ENCODE measurements at places on chromosomes 1 and 21.
A peak's percentile ranks its signal among the peaks of the same experiment; 100 is the strongest.

GRCh38 chr1:108200687-108201051 is 526 bp upstream of the SLC25A24 start:
- DNase-seq, result peak; percentile 65

- DNase-seq, result peak; percentile 11
These were observed 588 bp downstream of the FLVCR1 start for GRCh38 chr1:212858461-212859265.

DNA sequence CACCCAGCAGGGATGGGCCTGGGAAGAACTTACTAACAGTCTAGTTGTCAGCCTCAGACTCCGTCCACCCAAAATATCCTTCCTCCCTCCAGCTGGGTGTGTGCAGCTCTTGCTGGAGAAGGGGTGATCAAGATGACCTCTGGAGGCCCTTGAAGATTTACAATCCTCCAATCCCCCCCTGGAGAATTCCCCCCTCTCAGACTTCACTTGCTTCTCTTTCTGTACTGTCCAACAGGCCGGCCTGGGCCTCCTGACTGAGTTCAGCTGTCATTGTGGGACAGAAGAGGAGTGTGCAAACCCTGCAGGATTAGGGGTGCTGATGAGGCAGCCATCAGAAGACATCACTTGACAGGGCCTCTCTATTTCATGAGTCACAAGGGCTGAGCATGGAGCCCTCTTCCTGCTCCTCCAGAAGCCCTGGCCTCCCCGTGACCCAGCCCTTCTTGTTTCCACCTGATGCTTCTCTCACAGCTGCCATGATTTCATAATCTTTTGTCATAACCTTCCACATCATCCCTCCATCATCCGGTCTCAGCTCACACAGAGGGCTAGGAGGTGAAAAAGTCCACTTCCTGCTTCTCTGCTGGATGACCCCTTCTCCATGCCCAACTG is 17.5 kb upstream of the IGFN1 start:
- DNase-seq, result no peak

DNA sequence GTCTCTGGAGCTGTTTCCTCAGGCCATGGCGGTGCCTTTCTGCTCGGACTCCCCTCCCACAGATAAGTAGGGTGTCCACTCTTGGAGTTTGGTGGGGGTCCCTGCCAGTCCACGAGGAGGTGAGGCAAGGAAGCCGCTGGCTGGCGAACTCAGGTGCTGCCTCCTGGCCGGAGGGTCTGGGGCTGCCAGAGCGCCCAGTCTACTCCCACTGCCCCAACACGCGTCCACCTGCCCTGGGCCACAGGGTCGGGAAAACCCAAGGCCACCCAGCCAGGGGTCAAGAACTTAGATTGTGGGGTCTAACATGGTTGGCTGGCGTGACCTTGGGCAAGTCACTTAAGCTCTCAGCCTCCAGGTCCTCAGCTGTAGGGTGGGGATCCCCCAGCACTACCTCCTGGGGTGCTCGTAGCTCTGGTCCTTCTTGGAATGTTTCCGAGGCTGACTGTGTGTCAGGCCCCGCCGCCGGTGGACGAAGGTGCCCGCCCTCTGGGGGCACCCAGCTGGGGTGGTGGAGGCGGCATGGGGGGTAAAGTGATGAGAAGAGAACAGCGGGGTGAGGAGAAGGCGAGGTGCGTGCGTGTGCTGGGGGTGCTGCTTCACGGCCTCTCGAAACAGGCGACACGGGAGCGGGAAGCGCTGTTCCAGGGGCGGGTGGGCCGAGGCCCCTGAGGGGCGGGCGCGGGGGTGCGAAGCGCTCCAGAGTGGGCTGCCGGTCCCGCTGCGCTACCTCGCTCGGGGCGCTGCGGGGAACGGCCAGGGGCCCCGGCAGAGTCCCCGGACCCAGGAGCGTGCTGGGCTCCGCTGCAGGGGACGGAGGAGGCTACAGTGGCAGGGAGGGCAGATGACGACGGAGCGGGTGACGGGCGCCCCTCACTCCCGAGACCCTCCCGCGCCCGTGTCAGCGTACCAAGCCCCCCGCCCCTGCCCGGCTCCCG is 1.2 kb downstream of the SH2D5 start:
- DNase-seq, result no peak

GRCh38 chr1:2137257-2138121 is 57.1 kb downstream of the FAAP20 start:
- no peak for DNase-seq

DNA sequence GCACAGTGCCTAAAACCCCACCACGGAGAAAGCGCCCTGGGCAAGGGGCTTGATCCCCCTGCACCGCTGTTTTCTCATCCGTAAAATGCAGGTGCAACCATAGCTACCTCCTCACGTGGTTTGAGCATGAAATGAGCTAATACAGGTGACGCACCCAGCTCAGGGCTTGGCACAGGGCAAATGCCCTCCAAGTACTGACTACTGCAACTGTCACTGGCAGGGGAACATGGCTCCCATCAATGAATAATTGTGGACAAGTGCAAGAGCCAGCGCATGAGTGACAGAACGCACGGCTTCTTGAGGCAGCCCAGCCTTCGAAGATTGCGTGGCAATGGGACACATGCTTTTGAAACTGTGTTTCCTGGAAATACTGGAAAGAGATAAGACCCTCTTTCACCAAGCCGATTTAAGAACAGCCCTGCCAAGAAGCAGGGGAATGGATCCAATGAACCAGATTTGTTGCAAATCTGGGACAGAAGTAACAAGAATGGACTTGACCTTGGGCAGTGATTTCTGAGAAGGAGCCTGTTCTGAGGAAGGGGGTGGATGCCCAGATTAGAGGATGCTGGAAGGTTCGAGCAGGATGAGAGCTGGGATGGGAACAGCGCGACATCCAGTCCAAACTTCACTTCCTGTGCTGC is 92.8 kb upstream of the IFFO2 start:
- no peak for DNase-seq

GRCh38 chr1:32394890-32395432 is 720 bp upstream of the BSDC1 start:
- DNase-seq, result no peak

DNA sequence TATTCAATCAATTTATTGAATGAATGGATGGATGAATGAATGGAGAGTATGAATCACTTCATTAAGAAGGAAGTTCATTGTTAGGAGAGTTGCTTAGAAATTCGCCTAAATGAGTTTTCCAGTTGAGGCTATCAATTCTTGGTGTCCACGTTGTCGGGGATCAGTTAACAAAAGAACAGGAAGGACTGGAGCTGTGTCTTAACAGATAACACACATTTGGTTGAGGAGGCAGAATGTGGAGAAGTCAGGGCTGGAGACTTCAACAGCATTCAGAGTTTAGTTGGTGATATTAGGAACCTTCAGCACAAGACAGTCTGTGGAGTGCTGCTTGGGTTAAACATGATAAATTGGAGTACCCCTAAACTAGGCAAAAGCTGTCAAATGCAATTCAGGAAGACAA is 33.7 kb downstream of the ZBTB18 start:
- no peak for DNase-seq

DNA sequence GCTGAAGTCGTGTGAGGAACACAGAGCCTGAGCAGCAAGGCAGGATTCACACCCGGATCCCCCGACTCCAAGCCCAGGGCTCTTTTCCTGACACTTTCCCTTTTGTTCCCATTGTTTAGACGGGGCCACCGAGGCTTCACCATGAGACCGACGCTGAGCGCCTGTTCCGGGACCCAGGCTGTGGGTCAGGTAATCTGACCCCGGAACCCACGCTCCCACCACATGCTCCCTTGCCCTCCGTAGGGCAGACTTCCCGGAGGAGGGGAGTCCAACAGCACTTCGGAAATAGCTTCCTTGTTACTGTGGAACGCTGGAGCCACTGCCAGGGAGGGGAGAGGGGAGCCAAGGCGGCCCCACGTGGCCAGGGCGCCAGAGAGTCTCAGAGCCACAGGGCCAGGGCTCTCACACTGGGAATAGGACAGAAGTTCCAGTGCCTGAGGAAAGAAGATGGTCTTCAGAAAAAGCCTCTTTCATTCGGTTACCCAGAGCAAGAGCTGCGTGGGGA is 18.4 kb downstream of the RUNX3 start:
- no peak for DNase-seq

DNA sequence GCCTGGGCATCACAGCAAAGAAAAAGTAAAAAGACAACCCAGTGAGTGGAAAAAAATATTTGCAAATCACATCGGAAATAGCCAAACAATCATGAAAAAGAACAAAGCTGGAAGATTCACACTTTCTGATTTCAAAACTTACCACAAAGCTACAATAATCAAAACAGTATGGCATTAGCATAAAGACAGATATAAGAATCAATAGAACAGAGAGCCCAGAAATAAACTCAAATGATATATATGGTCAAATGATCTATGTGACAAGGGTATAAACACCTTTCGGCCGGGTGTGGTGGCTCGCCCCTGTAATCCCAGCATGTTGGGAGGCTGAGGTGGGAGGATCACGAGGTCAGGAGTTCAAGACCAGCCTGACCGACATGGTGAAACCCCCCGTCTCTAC is 13.5 kb downstream of the ACOT7 start:
- no peak for DNase-seq

- DNase-seq, result no peak
These were observed 71.6 kb downstream of the DNTTIP2 start for GRCh38 chr1:93807311-93807930.

- no peak for DNase-seq
These were observed 134.4 kb downstream of the OMA1 start for GRCh38 chr1:58412071-58412580.

DNA sequence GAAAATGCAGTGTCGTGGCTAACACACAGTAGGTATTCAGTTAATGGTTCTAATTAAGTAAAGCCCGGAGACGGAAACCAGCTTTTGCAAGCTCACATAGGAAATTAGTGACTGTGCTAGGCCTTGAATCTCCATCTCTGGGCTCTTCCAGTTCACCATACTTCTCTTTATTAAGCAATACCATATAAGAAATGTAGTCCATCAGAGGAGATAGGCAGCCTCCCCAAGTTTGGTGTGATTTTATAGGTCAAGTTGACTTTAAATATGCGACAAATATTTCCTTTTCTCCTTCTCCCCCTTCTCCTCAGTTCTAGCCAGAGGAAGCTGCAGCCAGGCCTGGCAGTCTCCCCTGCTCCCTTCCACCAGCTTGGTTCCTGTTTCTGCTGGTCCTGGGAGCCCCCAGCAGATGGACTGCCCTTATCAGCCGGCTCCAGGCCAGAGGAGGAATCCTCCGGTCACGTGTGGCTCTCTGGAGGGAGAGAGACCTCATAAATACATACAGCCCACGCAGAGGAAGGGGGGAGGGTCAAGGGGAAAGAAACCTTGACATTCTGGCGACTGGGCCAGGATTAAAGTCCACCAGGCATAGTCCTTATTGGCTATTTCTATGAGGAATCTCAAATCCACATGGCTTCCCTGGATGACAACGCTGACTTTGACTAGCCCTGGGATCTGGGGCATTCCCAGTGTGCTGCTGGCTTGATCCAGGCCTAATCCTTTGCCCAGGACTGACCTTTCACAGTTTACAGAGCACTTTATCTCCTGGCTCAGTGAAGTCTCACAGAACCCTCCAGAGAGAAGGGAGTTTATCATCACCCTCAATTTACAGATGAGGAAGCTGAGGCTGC is 115.1 kb upstream of the JUN start:
- DNase-seq, result no peak

DNA sequence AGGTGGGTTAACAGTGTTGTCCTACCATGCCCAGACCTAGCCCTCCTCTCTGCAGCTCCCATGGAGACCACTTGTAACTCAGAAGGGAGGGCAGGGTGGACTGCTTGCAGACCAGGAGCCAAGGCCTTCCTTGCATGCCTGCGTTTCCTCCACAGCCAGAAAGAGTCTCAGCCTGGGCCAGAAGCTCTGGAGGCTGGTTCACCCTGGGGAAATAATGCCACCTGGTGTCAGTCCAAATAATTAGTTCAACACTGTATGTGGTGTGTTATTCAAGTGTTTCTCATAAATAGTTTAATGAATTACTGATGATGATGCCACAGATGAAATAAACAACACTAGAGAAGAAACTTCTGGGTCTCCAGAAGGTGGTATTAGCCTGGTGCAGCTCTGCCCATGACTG is 16.9 kb upstream of the VANGL1 start:
- DNase-seq, result no peak

DNA sequence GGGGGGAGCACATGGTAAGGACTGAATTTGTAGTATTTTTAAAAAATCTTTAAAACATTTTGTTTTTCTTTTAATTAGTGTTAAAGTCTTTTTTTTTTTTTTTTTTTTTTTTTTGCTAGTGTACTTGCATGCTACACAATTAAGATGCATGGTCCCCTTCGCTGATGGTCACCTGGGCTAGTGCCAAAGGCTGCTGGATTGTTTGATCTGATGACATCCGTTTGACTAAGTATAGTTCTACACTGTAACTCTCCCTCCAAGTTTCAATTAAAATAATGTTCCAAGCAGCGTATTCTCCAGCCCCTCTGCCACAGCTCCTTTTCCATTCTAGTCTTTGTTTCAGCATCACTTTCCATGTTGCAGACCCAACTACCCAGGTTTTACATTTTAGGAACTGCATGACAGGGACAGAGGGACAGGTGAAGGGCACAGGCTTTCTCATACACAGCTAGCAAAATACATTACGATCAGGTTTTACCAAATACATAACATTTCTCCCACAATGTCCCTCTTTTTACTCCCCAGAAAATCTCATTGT is 852 bp upstream of the RAVER2 start:
- DNase-seq, result no peak

GRCh38 chr1:59263111-59263510 is 33.8 kb upstream of the FGGY start:
- no peak for DNase-seq

- DNase-seq, result no peak
These were observed 21.8 kb downstream of the RC3H1 start for GRCh38 chr1:174000371-174000770.

GRCh38 chr1:61007534-61008364 is 74.6 kb upstream of the NFIA start:
- no peak for DNase-seq

- no peak for DNase-seq
These were observed 20.5 kb downstream of the PDPN start for GRCh38 chr1:13604176-13604575.

GRCh38 chr1:204733289-204733688 is 47.8 kb upstream of the LRRN2 start:
- no peak for DNase-seq

DNA sequence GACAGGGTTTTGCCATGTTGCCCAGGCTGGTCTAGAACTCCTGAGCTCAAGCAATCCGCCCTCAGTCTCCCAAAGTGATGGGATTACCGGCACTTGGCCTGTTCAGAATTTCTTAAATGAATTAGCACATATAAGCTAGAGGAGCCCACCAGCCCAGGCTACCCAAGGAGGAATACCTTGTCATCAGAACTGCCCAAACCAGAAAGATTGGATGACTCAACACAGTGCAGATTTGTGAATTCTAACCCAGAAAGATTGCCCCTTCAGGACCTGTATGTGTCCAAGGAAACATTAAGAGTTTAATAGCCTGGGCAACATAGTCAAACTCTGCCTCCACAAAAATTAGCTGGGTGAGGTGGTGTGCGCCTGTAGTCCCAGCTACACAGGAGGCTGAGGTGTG is 14.0 kb upstream of the LIN9 start:
- DNase-seq, result no peak

DNA sequence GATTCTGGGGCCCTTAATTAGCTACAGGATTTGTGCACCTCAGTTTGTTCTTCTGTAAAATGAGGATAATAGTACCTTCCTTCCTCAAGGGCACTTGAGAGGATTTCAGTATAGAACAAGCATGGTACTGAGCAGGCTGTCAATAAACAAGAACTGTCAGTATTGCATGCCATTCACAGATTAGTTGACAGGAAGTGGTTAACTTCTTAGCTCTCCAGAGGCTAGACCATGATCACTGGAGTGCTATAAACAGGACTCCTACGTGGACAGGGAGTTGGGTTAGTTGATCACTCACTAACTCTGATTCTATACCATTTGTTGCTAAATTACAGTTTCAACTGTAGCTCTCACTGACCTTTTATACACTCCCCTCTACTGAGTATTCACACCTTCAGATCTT is 126.2 kb upstream of the DAB1 start:
- DNase-seq, result no peak
